ENCODE measurements at places on chromosomes 3 and 15.
A peak's percentile ranks its signal among the peaks of the same experiment; 100 is the strongest.

DNA sequence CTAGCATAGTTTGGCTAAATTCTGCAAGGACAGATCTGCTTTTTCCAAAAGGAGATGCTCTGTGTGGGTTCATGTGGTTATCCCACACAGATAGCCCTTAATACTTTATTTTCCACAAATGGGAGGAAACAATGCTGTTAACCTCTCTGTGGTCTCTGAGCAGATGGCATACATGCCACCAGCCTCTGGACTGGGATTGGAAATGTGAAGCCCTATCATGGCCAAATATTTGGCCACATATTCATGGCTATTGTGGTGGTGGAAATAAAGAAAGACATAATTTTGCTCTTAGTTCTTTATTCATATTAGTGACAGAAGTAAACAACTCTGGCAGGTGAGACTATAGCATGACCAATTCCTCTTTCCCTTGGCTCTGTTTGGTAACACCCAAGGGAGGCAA is 726.2 kb downstream of the ROBO1 start:
- no peak for DNase-seq

GRCh38 chr3:3097958-3098357 is 12.2 kb downstream of the IL5RA start:
- no peak for DNase-seq

DNA sequence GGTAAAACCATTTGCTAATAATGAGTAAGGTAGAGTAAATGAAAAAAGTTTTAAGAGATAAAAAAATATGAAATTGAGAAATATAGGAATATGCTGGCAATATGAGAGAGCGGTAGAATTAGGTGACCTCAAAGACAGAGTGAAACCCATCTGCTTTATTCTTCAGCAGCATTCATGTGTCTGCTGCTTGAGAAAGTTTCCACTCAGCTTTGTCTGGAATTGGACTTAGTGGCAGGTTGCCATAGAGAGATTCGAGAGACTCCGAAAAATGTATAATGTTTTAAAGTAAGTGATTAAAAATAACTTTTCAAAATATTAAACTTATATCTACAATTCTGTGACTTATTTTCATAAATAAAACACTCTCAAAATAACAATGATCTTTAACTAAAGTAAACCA is 5.0 kb downstream of the SUCNR1 start:
- DNase-seq: no peak

GRCh38 chr3:61464518-61465140 is 96.7 kb upstream of the PTPRG start:
- no peak for DNase-seq

- DNase-seq: no peak
These were observed 16.4 kb upstream of the ALDH1A3 start for GRCh38 chr15:100863075-100863795.

DNA sequence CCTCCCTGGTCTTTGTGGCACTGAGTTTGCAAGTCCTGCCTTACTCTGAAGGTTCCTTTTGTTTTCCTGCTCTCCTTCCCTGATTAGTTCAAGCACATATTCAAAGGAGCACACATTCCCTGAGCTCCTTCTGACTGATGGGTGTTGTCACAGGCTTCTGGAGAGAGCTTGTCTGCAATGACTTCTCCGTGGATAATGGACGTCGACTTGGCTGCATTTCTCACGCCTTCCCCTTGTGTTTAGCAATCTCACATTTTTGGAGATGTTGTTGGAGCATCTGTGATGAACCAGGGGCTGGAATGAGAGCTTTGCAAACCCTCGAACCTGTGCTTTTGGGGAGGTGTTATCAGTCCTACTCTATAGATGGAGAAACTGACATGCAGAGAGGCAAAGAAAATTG is 375.4 kb upstream of the PROK2 start:
- no peak for DNase-seq

DNA sequence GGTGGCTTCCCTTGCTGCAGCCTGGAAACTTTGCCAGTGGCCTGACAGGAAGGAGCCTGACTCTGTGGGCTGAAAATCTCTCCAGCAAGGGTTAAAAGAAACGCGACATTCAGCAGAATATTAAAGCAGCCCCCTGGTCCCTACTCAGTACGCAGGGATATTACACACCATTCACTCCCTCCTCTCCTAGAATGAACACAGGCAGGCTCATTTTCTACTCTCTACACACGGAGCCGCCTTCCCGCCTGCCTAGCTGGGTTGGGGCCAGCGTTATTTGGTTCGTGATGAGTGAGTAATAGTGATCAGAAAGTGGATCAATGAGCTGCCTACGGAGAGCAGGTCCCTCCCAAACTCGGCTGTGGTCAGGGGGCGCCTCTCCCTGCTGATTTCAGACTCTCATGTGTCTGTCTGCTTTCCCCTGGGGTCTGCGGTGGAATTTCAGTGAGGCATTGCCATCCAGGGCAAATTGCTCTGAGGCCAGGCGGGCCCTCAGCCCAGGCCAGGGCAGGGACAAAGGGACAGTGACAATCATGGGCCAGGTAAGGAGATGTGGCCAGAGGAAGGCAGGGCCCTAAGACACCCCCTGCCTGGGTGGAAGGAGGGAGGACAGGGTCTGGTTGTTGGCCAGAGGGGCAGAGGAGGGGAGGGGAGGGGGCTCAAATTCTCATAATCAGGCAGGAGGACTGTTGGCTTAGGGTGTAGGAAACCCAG is 2.8 kb downstream of the EPHB1 start:
- DNase-seq: no peak

- DNase-seq: no peak
These were observed 100.8 kb upstream of the CMC1 start for GRCh38 chr3:28140664-28141063.

- DNase-seq: peak; percentile 59
These were observed 64.0 kb upstream of the AKAP13 start for GRCh38 chr15:85316244-85316934.
